WTC11 (cell line): ENCODE measurements at places on chromosomes 5 and 9.

GRCh38 chr9:70411121-70411929, 3.1 kb downstream of the KLF9 start:
- no peak for DNase-seq

DNA sequence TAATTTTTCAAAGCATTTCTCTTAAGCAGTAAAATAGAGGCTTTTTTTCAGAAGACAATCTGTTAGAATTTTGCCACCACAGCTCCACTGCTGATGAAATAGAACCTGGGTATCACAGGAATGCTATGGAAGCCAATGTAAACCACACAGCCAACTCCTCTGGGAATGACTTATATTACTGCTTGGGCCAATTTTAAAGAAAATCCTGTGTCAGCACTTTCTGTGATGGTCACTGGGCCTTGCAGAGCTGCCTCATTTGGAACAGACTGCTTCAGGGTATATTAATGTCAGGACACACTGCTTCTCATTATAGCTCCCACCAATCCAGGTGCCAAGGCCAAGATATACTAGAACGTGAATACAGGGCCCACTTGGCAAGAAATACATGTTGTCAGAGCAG, 144.1 kb upstream of the ACTBL2 start:
- DNase-seq = no peak

GRCh38 chr5:159385536-159385935, 55.2 kb upstream of the IL12B start:
- DNase-seq = no peak

DNA sequence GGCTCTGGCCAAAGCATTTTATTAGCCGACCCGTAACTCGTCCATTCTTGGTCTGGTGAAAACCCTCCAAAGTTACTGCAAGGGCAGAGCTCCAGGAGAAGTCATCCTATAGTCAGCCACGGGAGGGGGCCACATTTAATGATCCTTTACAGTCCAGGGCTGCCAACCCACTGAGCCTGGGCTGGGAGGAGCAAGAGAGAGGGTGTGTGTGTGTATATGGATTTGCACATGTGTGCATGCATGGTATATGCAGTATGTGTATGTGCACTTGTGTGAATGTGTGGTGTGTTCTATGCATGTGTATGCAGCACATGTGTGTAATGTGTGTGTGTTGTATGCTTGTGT, 4.2 kb upstream of the RASGEF1C start:
- DNase-seq = no peak

DNA sequence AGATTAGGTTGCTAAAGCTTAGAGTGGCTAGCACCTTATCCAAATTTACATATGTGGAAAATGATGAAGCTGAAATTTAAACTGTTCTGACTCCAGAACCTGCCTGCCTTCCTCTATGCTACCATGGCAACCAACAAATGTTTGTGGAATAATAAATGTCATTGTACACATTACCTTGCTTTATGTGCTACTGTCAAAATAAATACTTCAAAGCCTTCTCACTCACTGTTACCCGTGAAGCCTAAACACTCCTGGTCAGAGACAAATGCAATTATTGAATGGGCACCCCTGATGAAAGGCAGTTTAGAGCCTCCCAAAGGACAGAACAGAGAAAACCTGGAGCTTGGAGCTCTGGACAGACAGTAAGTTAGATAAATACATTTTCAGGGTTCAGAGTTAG, 158.6 kb downstream of the FAM114A2 start:
- DNase-seq = no peak

- peak; percentile 85 for DNase-seq
Observed at GRCh38 chr5:151924564-151925301, at the start of gene GLRA1. TSS of gene GLRA1 (minus strand) at chr5:151924851. CDS start at chr5:151924549, 302 bp downstream.

DNA sequence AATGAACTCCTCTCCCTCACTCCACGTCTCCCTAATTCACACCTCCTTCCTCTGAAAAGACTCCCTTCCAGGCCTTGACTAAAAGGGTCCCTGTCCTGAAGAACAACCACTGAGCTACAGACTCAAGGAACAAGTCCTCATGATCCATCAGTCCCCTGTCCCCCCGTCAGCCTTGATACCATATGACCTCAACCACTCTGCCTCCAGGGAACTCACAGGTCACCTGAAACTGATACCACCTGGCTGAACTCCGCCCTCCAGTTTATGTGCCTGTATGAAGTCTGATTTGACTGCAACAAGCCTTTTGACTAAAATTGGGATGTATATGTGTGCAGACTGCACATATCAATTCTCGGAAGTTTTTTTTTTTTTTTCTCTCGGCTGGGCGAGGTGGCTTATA, 88.7 kb downstream of the UGCG start:
- DNase-seq = no peak

- no peak for DNase-seq
Observed at GRCh38 chr5:95075111-95075510, 209.8 kb downstream of the MCTP1 start.

DNA sequence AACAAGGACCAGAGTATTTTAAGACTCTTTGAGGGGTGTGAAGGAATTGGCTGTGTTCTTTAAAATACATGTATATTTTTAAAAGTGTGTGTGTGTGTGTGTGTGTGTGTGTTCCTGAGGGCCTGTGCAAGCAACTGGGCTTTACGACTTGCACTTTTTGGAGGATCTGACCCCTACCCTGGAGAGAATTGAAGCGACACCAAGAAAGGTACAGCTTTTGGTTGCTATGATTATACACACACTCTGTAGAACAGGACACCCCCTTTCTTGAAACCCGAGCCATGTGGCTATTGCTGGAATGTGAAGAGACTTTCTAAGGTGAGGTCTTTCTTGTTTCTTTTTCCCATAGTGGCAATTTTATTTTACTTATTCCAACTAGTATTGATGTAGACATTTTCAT, 988 bp downstream of the SHISAL2B start:
- DNase-seq = no peak

GRCh38 chr9:133116346-133117231, 4.5 kb downstream of the RALGDS start:
- no peak for DNase-seq

- DNase-seq = no peak
Observed at GRCh38 chr5:74201334-74202081, 439.0 kb downstream of the ENC1 start.

GRCh38 chr9:97880336-97880735, 27.3 kb downstream of the FOXE1 start:
- DNase-seq = no peak

- no peak for DNase-seq
Observed at GRCh38 chr5:95237324-95237723, 47.6 kb downstream of the MCTP1 start.

GRCh38 chr5:7576023-7576715, 180.2 kb downstream of the ADCY2 start:
- no peak for DNase-seq

DNA sequence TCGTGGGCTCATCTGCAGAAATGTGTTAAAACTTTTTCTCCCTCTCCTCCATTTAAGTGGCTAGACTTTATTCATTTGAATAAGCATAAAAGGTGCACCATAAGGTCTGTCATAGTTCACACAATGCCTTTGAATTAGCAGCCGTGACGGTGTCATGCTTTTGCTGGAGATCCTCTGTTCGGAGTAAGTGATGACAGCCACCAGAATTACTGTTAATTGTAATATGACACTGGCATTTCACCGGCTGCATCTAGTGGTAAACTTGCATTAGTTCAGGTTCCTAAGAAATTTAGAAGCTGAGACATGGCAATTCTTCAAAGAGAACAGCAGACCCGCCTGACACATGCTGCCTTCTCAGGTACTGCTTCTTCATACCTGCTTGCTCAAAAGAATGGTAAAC, 241.7 kb downstream of the EBF1 start:
- DNase-seq = no peak

- no peak for DNase-seq
Observed at GRCh38 chr5:31741496-31741895, 102.6 kb downstream of the PDZD2 start.

GRCh38 chr9:79598562-79599345, 27.0 kb downstream of the TLE4 start:
- no peak for DNase-seq

DNA sequence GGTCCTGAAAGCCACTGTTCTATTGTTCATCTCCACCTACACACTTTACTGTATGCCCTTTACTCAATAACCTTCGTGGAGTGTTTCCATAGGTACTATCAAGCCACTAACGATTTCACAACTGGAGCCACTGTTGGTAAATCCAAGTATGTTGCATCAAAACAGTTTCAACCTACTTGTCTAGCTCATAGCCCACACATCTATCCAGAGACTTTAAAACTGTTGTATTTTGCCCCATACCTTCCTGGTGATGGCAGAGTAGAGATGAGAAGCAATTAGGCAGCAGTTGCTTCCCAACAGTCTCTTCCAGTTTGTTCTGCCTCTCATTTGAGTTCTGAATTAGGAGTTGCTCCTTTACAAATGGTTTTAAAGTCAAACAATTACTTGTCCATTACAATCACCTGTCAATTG, 607 bp downstream of the FAXDC2 start:
- DNase-seq = no peak

GRCh38 chr9:92608909-92609445, 61.0 kb downstream of the IPPK start:
- DNase-seq = no peak

- DNase-seq = no peak
Observed at GRCh38 chr5:137186759-137187461, 312.2 kb downstream of the SPOCK1 start.

DNA sequence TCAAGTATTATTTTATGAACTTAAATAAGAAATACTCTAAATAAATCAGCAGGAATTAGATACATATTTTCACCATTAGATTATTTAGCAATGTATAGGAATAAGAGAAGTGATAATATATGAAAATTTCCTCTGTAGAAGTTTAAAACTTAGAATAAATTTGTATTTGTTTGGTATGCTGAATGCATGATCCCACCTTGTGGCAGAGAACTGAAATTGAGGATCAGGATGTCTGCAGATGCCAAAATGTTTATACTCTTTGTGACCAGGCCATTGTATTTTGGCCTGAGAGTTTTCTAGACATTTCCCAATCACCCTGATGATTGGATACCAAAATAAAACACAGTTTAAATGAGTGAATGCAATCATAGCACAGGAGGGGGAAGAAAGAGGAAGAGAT, 6.3 kb downstream of the TYRP1 start:
- DNase-seq = no peak

DNA sequence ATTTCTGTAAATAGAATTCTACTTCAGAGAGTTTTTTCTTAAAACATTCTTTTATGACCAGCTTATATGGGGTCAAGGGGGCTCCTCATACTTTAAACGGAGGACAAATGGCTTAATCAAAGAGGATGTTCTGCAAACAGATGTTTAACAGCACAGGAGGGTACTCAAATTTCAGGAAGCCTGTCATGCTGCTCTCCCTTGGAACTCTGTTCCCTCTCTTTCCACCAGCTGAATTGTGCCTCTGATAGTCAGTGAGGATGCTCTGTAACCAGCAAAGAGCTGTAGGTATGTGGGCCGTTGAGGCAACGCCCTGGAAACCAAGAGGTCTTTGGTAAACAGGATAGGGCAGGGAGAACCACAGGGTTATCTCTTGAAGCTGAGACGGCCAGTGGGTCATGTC, 161.1 kb downstream of the C5orf15 start:
- DNase-seq = no peak

DNA sequence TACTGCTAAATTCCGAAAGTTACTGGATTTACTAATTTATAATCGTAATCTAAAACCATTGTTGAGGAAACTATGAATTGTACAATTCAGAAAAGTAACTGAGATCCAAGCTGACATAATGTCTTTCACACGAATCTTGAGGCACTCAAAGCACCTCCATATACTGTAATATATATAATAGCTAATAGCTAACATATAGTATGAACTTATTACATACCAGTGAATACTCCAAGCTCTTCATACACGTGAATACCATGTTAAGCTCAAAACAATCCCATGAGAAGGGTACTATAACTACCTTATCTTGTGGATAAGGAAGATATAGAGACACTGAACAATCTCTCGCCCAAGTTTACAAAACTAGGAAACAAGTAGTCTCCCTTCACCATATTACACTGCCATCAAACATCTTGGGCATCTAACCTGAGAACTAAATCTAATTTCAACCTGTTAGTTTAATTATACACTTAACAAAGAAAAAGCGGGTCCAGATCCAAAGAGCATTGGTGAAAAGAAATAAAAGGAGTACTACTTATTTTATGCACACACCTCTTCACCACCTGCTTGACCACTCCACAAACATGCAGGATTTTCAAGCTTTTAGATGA, 1.0 kb downstream of the NUDCD2 start:
- DNase-seq = no peak

DNA sequence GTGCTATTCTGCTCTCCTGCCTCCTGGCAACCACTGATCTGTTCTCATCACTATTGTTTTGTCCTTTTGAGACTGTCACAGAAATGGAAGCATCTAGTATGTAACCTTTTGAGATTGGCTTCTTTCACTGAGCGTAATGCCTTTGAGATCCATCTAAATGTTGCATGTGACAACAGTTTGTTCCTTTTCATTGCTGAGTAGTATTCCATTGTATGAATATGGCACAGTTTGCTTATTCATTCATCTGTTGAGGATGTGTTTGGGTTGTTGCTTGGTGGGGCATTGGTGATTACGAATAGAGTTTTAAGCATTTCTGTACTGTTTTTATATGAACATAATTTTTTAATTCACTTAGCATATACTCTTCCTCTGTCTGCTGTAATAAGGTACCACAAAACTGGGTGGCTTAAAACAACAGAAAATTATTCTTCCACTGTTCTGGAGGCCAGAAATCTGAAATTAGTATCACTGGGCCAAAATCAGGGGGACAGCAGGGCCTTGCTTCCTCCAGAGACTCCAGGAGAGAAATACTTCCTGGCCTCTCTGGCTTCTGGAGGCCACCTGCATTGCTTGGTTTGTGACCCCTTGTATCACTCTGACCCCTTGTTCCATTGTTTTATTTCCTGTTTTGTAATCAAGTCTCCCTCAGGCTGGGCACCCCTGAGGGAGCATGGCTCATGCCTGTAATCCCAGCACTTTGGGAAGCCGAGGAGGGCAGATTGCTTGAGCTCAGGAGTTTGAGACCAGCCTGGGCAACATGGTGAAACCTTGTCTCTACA, 53.0 kb downstream of the EXOSC2 start:
- DNase-seq = no peak

- DNase-seq = peak; percentile 73
Observed at GRCh38 chr9:101530076-101530711, 3.5 kb upstream of the RNF20 start.

DNA sequence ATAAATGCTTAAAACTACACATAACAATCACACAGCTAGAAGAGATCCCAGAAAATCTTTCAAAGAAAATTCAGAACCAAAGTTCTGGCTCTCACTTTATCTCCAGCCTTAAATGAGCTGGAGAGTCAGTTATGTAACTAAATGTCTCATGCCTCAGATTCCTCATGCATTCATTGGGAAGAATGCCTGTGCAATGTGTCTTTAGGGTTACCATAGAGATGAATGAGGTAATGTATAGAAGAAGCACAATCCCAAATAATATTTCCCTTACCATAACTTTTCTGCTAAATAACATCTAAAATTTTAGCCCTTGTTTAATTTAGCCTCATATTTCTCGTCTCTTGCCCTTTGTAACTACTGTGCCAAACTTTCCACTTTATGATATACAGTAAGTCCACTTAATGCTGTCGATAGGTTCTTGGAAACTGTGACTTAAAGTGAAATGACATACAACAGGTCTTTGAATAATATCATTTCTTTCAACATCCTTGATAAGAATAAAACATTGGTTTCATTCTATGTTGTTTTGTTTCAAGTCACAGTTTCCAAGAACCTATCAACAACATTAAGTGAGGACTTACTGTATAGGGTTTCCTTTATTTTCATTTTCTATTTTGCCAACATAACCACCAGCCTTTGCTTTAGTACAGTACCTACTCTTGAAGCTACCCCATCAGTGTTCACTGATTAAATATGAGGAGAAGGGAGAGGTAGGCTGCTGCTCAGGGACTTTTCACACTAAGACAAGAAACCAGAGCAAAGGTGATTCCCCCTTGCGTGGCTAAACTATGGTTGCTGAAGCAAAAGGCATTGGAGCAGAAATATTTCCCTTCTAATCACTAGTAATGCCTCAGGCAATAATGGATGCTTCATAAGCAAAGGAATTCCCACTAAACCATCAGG, 295.7 kb upstream of the PTGER4 start:
- DNase-seq = no peak
